Umbilical cord (tissue), 2 donors: ENCODE measurements at places on chromosomes 1 and 21.
A peak's percentile ranks its signal among the peaks of the same experiment; 100 is the strongest.

- no peak for DNase-seq
Observed at GRCh38 chr1:179589509-179589908, 2.1 kb upstream of the TDRD5 start.

DNA sequence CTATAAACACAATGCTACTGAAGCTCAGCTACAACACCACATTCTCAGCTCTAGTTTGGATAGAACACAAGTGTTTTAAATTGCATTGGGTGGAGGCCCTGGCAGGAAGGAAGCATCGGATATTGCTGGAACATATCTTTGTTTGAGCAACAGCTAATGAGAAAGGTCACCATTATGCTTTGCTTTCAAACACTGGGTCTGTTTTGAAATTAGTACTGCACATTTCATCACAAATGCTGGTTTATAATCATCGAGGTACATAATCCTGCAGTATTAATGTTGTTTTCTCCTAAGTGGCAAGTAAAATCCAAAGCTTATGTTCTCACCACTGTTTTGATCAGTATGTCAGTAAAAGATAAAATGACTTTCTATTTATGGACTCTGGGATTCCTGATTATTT, 61.5 kb upstream of the ARHGAP29 start:
- peak; percentile 51 for DNase-seq

GRCh38 chr1:147748676-147749350, 11.6 kb downstream of the GJA5 start:
- DNase-seq = no peak

- DNase-seq = no peak
Observed at GRCh38 chr1:68814067-68814466, 317.2 kb upstream of the DEPDC1 start.

- peak; percentile 71 for DNase-seq
Observed at GRCh38 chr1:31689854-31690253, 14.0 kb downstream of the COL16A1 start.

DNA sequence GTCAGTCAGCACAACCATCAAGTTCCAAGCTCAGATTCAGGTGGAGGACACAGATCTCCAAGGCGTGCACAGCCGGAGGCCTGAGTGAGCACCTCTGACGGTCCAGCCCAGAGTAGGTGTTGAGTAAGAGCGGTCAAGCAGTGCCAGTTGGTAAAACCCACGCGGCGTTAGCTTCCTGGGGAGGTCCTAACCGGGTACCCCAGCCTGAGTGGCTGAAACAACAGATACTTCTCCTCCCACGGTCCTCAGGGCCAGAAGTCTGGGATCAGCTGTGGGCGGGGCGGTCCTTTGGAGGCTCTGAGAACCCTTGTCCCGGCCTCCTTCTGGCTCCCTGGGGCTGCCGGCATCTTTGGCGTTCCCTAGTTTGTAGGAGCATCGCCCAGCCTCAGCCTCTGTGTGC, 94.4 kb downstream of the PRDM16 start:
- DNase-seq = no peak

GRCh38 chr1:243288062-243288461, 32.2 kb downstream of the SDCCAG8 start:
- DNase-seq = no peak

GRCh38 chr1:178594133-178594532, 81.2 kb downstream of the TEX35 start:
- no peak for DNase-seq

GRCh38 chr1:36172983-36173382, 17.0 kb downstream of the MAP7D1 start:
- DNase-seq = no peak

GRCh38 chr1:224082146-224082545, 31.8 kb upstream of the FBXO28 start:
- no peak for DNase-seq

DNA sequence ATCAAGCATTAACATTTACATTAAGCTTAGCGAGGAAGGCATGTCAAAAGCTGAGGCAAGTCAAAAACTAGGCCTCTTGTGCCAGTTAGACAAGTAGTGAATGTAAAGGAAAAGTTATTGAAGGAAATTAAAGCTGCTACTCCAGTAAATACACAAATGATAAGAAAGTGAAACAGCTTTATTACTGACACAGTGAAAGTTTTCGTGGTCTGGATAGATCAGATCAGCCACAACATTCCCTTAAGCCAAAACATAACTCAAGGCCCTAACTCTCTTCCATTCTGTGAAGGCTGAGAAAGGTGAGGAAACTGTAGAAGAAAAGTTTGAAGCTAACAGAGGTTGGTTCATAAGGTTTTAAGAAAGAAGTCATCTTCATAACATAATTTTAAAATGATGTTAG, 131.9 kb downstream of the VAV3 start:
- DNase-seq = no peak

DNA sequence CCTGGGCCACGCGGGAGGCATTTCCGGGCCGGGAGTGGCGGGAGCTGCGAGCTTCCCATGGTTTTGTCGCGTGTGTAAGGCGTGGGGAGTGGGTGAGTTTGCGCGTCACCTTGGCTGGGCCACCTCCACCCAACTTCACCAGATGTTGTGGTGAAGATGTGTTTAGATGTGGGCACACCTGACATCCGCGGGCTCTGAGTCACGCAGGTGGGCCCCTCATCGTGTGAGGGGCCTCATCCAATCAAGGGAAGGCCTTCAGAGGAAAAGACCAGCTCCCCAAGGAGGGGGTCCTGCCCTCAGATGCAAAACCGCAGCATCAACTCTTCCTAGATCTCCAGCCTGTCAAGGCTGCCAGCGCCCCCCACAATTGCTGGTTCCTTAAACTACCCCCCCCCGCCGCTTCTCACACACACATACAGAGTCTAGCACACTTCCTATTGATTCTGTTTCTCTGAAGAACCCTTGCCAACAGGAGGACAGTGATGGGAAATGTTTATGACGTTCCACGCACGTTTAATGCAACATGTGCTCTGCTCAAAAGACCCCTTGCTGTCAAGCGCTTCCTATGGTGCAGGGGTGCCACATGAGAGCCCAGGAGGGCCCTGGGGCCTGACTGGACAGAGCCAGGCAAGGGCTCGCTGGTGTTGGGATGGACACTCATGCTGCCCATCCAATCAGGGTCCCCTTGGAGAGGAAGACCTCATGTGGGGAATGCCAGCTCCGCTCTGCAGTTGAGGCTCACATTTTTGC, 11.9 kb downstream of the ACTRT2 start:
- no peak for DNase-seq

DNA sequence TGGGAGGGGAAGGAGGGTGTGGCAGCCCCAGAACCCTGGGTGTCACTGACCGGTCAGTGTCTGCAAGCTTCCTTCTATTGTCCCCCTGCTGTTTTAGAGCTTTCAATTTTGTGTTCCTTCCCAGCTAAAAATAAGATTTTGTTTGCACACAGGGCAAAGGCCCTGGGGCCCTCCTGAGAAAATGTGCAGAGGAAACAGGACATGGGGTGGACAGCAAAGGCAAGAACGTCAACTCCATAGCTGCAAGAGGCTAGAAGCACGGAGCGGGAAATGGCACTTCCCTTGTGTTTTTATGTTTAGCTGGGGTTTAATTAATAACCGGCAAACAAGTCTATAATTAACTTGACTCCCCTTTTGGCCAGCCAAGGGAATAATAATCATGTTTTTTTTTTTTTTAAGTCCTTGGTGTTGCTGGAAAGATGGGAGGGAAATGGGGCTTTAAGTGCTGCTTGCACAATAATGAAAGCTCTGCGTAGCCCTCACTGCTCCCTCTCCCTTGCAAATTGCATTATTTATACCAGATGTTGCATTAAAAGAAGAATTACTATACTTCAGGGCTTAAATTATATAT, 261.4 kb upstream of the USP24 start:
- peak; percentile 63 for DNase-seq

DNA sequence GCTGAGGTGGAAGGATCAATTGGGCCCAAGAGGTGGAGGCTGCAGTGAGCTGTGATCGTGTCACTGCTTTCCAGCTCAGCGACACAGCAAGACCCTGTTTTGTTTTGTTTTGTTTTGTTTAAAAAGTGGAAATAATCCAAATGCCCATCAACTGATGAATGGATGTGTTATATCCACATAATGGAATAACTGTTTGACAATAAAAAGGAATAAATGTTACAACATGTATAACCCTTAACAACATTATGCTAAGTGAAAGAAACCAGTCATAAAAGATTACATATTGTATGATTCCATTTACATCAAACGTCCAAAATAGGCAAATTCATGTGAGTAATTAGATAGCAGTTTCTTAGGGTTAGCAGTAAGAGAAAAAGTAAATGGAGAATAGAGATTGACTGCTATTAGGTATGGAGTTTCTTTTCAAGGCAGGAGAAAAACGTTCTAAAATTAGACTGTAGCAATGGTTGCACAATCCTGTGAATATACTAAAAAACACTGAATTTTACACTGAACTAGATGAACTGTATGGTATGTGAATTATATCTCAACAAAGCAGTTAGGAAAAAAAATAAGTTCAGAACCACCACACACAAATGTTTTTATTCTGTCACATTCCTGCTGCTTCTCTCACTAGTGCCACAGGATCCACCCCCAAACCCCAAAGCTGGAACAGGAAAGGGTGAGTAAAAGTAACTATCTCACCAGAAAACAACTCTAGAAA, 15.7 kb downstream of the FOXJ3 start:
- peak; percentile 37 for DNase-seq

DNA sequence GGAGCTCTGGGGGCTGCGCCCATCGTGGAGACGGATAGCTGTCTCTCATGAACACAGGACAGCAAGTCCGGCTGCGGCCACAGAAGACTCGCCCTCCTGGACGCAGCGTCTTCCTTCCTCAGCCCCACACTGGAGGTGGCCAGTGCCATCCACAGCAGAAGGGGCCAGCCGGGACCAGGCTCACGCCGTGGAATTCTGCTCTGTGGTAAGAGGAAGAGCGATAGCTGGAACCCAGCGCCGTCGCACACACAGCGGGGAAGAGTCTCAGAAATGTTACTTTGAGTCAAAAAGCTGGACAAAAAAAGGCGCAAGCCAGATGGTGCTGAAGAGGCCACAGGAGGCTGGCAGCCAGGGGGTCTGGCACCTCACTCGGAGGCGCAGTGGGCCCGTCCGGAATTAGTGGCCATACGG, 113.9 kb upstream of the COL6A1 start:
- no peak for DNase-seq

GRCh38 chr1:22846458-22846857, 126.2 kb downstream of the LACTBL1 start:
- no peak for DNase-seq

DNA sequence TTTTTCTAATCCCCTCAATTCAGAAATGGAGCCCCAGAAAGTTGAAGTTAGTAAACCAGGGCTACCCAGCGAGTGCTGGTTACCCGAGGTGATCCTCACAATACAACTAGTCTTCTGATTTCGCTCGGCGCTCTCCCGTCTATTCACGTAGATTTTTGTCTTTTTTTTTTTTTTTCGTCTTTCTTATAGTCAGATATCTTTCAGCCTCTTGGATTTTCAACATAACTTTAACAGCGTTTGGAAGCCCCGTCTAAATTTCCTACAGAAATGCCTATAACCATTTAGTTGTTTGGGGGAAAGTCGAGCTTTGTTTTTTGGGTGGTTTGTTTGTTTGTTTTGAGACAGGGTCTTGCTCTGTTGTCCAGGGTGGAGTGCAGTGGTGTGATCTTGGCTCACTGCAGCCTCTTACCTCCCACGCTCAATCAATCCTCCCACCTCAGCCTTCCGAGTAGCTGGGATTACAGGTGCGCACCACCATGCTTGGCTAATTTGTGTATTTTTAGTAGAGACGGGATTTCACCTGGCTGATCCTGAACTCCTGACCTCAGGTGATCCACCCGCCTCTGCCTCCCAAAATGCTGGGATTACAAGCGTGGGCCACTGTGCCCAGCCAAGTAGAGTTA, 818 bp upstream of the TMEM50B start:
- DNase-seq = no peak
